Tibial artery (tissue), 4 donors: ENCODE measurements at places on chromosomes 7 and 10.

GRCh38 chr10:4685491-4685890, 140.5 kb upstream of the AKR1E2 start:
- DNase-seq: no peak

DNA sequence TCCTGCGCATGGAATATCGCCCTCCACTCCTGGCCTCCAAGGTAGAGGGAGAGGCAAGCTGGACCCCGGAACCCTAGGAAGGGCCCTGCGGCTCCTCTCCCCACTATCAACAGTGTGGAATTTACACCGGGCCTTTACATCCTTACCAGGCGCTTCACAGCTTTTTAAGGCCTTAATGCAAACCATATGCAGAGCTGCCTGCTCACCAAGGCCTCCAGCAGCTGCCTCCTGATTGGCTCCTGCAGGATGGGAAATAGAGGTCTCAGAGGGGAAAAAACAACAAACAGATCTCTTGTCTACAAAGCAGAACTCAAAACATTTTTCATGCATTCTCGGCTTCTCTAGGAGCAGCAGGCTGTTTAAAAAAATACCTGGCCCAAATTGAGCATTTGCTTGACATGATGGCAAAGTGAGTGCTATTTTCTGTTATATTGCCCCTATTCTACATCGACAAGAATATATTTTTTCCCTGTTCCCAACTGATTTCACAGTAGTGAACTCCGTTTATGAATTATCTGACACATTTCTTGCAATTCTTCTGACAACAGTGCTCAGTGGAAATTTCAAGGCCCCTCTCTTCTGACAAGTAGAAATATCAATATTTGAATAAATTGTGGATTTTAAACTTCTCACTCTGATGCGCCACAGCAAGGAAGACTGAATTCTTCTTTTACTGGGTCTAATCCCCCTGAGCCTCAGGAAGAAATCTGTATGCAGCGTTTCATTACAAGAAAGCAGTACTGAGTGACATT, 51.7 kb downstream of the EBF3 start:
- DNase-seq: no peak

DNA sequence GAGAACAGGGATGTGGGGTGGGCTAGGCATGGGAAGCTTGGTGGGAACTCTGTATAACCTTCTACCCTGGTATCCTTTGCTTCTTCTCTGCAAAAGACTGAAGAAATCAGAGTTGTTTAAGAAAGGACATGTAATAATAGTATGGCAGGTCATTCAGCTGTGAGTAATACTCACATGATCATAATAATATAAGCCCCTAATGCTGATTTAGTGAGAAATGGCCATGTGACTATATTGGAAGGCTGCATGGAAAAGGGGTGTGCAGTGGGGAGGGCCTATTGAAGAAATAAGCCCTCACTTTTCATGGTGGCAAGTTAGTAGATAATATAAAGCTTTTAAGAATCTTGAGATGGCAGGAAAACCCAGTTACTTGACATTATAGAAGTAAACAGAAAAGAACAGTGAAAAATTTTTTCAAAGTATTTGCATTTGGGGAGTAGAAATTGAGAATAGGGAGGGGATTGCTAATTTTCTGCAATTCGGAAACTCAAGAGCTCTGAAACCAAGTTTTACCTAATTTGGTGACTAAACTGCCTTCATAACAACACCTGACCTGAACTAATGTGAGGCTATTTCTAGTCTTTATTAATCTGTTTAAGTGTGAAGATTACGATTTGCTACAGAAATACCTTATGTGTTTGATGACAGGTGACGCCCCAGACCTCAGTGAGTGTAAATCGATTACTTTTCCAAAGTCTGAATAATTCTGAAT, 44.4 kb downstream of the ATXN7L1 start:
- no peak for DNase-seq

DNA sequence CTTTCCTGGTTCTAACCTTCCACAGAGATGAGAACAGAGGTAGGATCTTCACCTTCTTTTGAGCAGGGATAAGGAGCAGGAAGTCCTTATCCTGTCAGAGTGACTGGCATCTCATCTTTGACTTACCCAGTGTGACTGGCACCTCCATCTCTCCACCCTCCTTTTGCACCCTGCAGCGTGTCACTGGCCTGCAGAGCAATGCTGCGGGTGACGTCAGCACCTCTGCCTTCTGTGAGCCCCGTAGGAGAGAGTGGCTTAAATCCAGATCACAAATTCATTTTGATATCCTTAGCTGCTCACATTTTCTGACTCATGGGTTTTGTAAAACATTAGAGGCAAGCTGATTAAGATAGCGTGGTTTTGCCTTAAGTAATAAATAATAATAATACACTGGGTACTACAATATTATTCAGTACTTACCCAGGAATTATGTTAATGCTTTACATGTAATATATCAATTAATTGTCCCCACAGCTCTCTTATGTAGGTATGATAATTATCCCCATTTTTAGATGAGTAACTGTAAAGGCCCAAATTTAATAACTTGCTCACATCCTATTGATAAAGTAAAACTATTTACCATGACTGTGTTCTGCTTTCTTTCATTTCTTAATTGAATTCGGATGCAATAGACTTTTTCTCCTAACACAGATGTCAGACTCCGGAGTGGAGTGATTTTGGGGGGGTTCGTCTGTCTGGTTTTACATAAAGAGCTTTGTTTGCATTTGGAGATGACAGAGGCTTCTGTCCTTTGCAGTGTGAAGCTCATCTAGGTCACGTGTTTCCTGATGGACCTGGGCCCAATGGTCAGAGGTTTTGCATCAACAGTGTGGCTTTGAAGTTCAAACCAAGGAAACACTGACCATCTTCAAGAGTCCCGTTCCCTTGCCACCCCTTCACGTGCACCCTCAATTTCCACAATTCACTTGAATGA, 24.9 kb downstream of the MSRB2 start:
- DNase-seq: no peak

GRCh38 chr7:47066976-47067614, 514.8 kb downstream of the TNS3 start:
- no peak for DNase-seq

- DNase-seq: no peak
Observed at GRCh38 chr7:144403649-144404061, at the start of gene NOBOX. Gene NOBOX (minus strand): TSS chr7:144403693.

DNA sequence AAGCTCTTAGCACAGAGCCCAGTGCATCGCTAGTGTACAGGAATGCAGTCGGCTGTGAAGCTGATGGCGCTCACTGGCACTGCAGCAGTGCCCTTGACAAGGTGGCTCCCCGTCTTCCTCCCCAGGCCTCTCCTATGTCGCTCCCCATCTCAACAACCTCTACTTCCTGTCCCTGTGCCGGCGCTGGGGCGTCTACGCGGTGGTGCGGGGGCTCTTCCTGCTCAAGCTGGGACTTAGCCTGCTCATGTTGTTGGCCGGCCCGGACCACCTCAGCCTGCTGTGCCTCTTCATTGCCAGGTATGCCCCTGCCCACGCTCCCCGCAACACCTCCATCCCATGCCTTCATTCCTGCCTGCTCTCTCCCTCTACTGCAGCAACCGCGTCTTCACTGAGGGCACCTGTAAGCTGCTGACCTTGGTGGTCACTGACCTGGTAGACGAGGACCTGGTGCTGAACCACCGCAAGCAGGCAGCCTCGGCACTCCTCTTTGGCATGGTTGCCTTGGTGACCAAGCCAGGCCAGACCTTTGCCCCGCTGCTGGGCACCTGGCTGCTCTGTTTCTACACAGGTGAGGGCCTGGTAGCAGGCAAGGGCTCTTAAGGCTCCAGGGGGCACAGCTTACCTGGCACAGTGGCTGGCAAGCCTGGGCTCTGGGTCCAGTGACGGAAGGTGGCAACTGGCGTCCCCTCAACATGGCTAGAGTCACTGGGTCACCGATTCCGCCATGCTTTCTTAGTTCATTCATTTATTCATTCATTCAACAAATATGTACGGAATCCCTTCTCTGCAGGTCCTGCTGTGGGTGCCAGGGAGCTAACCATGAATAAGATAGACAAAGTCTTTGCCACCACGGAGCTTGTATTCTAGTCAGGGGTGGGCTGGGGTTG, 22.3 kb upstream of the C10orf95 start:
- no peak for DNase-seq

GRCh38 chr10:73653701-73654100, 2.1 kb downstream of the SYNPO2L start:
- DNase-seq: no peak

- DNase-seq: no peak
Observed at GRCh38 chr7:113431406-113431805, 313.1 kb upstream of the SMIM30 start.
